ENCODE measurements at places on chromosomes 5 and 9.

GRCh38 chr5:14209222-14209822 is 66.2 kb downstream of the TRIO start:
- H3K4me3 ChIP-seq = no peak overlapping the region
- no peak for DNase-seq
- H3K36me3 ChIP-seq = no peaks in the 10 kb centered on the region
- H3K27me3 ChIP-seq = no peaks in the 10 kb centered on the region
- H3K4me1 ChIP-seq = peaks cover 8% of the 10 kb centered on the region
- no peak overlapping the region for H3K27ac ChIP-seq

- H3K27ac ChIP-seq = no peak overlapping the region
- H3K27me3 ChIP-seq = no peaks in the 10 kb centered on the region
- no peaks in the 10 kb centered on the region for H3K36me3 ChIP-seq
- no peak for DNase-seq
- peaks cover 7% of the 10 kb centered on the region for H3K4me1 ChIP-seq
Observed at GRCh38 chr5:122576256-122577016, 198.4 kb upstream of the SNX2 start.

DNA sequence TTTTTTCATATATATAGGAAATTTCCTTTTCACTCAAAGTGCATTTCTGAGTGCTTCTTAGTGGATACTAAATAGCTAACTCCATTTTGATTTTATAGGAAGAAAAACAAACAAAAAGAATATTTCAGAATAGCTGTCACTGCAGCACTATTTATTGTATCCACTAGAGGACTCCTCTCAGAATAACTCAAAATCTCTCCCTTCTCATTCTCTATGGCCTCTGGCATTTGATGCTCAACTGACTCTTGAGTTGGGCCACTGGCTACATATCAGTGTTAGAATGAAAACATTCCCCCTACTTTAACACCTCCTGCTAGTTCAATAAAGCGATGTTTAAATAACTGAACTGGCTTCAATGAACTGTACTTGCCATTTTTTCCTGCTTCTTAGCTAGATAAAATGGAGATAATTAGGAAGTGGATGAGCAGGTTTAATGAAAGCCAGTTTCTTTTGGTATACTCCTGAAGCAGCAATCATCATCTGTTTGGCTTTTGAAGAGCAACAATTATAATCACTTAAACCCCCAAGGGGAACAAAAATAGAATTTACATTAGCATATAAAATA is 16.6 kb upstream of the ELAVL2 start:
- no peak for DNase-seq
- H3K27me3 ChIP-seq = no peaks in the 10 kb centered on the region
- H3K27ac ChIP-seq = no peak overlapping the region
- no peak overlapping the region for H3K4me3 ChIP-seq
- no peaks in the 10 kb centered on the region for H3K4me1 ChIP-seq

DNA sequence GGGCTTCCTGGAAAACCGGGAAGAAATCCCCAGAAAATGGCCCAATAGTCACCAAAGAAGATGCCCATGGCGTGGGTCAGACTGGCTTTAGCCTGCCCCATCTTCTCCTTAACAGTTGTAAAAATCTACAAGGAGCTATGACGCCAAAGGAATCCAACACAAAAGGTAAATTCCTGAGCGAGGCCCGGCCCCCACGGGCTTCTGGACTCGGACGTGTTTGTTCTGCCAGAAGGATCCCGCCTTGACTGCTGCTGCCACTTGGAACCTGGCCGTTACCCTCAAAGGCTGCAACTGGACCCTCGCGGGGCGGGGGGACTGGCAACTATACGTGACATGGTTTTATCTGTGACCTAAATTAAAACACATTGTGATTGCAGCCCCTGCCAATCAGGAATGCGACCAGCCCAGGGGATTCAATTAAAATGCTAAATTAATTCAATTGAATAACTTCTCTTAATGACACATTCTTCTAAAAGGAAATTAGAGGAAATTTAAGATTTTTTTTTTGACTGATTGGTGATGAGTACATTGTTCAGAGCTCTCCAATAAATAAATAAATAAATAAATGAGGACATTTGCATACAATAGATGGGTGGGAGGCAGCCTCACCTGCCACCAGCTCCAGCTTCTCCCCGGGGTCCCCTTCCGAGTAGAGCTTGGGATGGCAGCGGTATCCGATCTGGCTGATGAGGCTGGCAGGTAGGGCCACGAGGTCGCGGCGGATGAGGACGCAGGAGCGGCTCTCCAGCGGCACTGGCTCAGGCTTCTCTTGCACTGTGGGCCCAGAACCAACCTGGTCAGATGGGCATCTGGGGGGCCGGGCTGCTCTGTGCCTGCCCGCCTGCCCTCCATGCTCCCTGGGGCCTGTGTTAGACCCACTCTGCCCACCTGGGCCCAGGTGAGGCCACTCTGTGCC is 54.7 kb upstream of the UBAC1 start:
- H3K4me1 ChIP-seq = peaks cover 24% of the 10 kb centered on the region
- H3K36me3 ChIP-seq = no peaks in the 10 kb centered on the region
- DNase-seq = peak; percentile 72
- no peaks in the 10 kb centered on the region for H3K27me3 ChIP-seq
- H3K27ac ChIP-seq = no peak overlapping the region
- no peak overlapping the region for H3K4me3 ChIP-seq

- H3K27me3 ChIP-seq = no peaks in the 10 kb centered on the region
- H3K4me3 ChIP-seq = no peak overlapping the region
- no peak overlapping the region for H3K27ac ChIP-seq
Observed at GRCh38 chr5:150862070-150862469, 15.7 kb downstream of the IRGM start.
